ENCODE measurements at places on chromosomes 16 and 17.
A peak's percentile ranks its signal among the peaks of the same experiment; 100 is the strongest.

- DNase-seq, result no peak
These were observed 2.2 kb upstream of the NUTF2 start for GRCh38 chr16:67844497-67844896.

DNA sequence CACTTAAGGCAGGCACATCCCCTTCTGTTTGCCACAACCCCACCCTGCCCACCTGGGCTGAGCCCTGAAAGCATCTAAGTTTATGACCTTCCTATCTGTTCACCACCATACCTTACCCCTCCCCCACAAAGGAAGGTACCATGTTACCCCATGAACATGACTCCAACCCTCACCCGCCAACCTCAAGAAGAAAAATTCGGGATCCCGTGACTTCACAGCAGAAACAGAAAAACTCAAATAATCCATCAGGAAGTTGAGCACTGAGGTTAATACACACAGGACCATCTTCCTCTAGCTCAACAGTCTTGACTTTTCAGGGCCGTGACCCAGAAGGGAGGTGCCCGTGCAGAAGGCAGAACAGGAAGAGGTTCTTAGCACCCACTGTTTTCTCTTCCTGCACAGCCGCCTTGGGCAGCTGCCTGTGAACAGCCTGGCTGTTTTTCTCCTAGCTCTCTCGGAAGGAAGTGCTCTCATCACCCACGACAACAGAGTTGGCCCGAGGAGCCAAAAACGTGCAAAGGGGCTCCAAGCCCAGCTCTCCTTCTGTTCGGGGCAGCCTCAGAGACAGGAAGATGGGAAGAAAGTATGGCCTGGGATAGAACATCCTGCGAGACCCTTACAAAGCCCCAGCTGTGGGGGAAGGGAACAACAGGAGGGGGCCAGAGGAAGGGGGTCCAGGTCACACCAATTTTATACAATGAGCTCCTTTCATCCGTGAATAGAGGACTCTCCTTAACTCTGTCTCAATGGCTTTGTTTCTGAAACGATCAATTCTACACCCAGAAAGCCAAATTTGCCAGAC lies 101.1 kb downstream of the XYLT1 start:
- no peak for DNase-seq

- DNase-seq, result peak; percentile 97
These were observed 5.7 kb downstream of the CSNK1D start for GRCh38 chr17:82267575-82268379.

GRCh38 chr16:63774302-63774701 lies 1347.6 kb downstream of the CDH11 start:
- DNase-seq, result no peak

Measured in chondrocyte (in vitro differentiated cells).